Esophagus mucosa (tissue), 1 donor: ENCODE measurements at places on chromosomes 2 and 18. TPM values are rescaled to one million over a fixed set of nuclear protein-coding genes. Genes with fewer than 3 reads are reported as not detected.
A peak's percentile ranks its signal among the peaks of the same experiment; 100 is the strongest.

GRCh38 chr2:120180066-120180465, 43.1 kb downstream of the TMEM185B start:
- no peak for ATAC-seq

GRCh38 chr2:206805887-206806607, 40.6 kb downstream of the FASTKD2 start:
- no peak for ATAC-seq

- no peak for ATAC-seq
Measured at GRCh38 chr2:10530607-10531239, 82.6 kb upstream of the ODC1 start.

RAX gene
- not detected for total RNA-seq

GBX2 gene
- not detected for total RNA-seq

DNA sequence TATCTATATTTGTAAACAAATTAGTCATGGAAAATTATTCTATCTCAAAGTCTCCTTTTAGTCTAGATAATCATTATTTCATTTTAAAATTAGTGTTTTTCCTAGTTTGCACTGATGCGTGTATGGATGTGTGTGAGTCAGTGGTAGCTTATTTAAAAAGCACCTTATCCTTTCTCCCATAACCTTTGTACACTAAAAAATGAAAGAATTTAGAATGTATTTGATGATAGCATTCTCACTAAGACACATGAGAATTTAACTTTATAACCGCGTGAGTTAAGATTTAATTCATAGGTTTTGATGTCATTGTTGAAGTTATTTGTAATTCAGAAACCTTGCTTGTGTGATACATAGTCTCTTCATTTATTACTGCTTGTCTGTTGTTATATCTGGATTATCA, 81.7 kb downstream of the ACSL3 start:
- no peak for ATAC-seq

DNA sequence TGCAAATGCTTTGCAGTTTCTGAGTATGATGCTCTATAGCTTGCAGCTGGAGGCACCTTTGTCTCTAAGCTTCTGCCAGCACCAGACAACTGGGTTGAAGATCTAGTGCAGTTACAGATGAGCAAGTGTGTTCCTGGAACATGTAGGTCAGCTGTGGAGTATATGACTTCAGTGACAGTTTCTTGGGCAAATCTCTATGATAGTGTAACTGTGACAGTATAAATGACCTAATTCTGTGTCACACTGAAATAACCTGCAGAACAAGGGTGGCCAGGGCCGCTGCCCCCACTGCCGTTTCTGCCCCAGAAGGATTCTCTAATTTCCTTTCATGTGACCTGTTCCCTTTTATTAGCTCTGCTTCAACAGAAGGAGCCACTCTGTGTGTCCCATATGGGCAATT, 145.3 kb upstream of the DAPL1 start:
- ATAC-seq: peak; percentile 78

DNA sequence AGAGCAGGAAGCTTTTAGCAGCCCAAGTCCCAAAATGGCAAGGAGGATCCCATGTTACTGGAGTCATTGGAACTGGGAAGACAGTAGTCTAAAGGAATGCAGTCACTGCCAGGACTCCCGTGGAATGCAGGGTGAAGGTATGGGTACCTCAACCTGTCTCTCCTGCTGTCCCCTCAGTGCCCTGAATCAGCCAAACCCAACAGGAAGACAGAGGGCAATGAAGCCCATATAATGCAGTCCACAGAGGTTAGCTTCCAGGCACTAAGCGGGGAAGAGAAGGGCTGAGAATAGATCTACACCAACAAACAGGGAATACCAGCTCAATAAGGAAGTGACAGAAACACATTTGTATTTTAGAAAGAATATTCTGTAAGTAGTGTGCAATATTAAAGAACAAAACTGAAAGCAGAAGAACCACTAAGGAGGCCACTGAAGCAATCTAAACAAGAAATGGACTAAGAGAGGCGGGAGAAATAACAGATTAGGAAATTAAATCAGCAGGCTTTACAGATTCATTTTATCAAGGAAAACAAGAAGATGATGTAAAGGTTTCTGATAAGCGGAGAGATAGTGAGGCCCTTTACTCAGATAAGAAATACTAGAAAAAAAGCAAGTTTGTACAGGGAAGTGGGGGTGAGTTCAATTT, 8.3 kb downstream of the NEMP2 start:
- ATAC-seq: no peak

CERKL gene
- not detected for total RNA-seq

GTF3C2 gene
- 50.8 TPM for total RNA-seq

GRCh38 chr2:48264627-48265026, 265.3 kb upstream of the STON1 start:
- ATAC-seq: no peak

DNA sequence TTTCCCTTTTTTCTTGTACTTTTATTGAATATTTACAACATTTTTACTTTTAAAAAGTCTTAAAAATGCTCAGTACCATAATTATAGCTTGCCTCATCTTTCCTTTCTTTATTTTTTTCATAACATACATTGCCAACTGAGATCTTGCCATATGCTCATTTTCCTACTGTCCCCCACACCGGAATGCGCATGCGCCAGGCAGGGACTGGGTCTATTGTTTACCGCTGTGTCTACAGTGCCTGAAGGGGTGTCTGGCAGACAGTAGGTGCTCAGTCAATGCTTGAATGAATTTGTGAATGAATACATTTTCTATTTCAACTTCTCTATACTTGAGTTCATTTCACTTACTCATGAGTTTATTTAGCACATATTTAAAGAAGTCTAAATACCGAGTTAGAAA, 158.0 kb downstream of the CYP26B1 start:
- ATAC-seq: no peak

ECEL1 gene
- not detected for total RNA-seq

- peak; percentile 63 for ATAC-seq
Measured at GRCh38 chr2:217360781-217361482, 501.1 kb upstream of the TNP1 start.

DNA sequence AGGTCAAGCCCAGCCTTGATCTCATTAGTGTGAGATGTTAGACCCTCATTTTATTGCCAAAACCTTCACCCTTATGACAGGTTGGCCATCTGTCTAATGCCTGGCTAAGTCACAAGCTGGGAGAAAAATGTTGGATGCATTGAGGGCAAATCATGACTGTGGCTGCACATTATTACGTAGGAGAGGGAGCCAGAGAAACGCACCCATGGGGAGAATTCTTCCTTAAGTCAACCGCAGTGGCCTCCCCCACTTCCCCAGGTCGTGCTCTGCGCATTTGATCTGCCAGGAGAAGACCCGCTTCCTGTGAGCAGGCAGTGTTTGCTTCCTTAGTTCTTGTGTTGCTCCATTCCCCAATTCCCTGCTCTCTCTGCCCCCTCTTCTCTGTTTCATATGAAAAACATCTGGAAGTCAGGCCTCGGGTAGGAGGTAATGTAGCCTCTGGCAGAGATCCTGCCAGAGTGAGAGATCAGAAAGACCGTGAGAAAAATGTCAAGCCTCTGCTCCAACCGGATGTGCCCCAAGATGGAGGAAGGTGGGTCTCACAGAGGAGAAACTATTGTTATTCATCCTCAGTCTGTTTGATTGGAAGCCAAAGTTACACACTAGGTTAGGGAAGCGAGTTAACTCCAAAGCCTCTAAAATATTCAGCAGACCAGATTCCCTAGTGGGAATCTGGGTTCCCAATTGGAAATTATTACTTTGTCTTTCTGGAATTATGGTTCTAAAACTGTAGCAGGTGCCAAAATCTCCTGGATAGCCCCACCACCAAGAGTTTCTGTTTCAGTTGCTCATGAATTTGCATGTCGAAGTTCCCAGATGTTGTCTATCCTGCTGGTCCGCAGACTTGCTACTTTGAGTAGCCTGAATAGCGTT, 144.3 kb upstream of the PELI1 start:
- no peak for ATAC-seq

PTPRN gene
- total RNA-seq: not detected

GRCh38 chr2:238383743-238384380, 42.9 kb upstream of the ASB1 start:
- no peak for ATAC-seq

GRCh38 chr2:45643095-45643494, 8.4 kb upstream of the PRKCE start:
- ATAC-seq: no peak

DNA sequence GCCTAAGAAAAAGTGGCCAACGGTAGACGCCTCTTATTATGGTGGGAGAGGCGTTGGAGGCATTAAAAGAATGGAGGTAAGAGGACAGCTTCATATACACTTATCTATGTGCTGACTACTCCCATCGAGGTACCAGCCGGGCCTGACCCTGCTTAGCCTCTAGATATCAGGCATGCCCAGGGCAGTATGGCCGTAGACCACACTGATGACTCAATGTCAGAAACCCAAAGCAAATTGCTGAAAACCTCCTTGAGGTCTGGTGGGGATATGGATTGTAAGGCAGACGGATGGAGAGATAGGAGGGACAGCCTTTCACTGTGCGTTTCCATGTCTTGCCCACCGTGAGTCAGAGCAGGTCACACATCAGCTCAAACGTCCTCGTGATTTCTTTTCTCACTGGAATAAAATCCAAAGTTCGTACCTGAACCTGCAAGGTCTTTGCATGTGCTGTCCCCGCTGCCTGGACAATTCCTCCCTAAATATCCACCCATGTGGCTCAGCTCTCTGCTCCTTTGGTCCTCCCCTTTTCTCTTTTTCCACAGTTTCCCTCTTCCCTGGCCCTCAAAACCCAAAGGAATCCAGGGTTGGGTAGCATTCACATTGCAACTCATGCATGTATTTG, 168.9 kb downstream of the ANTXR1 start:
- no peak for ATAC-seq

GRCh38 chr18:49230326-49230725, 230.1 kb downstream of the DYM start:
- ATAC-seq: no peak

MOGAT1 gene
- not detected for total RNA-seq

DCDC2C gene
- not detected for total RNA-seq

GRCh38 chr2:138312061-138312460, 189.5 kb upstream of the SPOPL start:
- ATAC-seq: no peak

DNA sequence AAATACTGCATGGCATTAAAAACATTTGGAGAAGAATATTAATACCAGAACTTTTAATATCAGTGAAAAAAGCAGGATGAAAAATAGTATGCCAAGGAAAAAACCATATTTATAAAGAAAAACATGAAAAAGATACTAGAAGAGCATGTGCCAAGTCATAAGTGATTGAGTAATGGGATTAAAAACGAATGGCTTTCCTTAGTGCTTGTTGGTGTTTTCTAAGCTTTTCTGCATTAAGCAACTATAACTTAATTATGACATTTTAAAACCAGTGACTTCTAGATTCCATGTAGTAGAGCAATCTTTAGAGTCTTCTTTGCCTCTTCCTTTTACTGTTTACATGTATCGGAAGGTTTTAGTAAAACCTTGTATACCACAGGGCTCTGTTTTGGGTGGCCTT, 6.6 kb downstream of the MAPRE3 start:
- ATAC-seq: no peak

AQP12A gene
- not detected for total RNA-seq

ATP6V1B1 gene
- total RNA-seq: 2.4 TPM

BUB1 gene
- 15.9 TPM for total RNA-seq

DNA sequence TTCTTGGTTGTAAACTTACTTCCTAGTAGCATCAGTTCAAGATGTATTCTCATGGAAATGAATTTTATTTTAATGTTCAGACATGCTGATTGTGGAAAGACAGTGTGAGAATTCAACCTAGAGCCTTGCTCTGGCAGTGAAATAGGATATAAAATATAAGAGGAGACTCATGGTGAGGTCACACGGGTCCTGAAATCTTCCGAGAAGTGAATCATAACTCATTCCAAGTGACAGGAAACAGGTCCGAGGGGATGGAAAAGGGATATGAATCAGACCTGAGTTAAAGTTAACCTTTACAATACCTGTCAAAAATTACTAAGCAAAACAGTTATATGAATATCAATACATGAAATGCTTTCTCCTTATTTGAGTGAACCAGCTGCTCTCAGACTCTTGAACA, 185.2 kb upstream of the LRRTM1 start:
- no peak for ATAC-seq

DNA sequence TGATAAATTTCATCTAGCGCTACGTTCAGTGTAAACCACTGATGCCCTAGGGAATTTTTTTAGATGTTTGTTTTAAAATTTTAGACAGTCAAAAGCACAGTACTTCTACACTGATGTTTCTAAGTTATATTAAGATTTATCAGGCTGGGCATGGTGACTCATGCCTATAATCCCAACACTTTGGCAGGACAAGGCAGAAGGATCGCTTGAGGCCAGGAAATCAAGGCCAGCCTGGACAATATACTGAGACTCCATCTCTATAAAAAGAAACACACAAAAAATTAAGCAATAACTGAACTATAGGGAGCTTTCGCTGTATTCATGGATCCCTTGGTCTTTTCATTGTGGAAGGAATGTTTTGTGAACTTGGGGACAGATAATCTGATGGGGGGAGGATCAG, 50.6 kb upstream of the MAPRE2 start:
- ATAC-seq: no peak

TMEM247 gene
- total RNA-seq: not detected

- ATAC-seq: no peak
Measured at GRCh38 chr2:237942513-237942899, 24.3 kb upstream of the UBE2F start.

DNA sequence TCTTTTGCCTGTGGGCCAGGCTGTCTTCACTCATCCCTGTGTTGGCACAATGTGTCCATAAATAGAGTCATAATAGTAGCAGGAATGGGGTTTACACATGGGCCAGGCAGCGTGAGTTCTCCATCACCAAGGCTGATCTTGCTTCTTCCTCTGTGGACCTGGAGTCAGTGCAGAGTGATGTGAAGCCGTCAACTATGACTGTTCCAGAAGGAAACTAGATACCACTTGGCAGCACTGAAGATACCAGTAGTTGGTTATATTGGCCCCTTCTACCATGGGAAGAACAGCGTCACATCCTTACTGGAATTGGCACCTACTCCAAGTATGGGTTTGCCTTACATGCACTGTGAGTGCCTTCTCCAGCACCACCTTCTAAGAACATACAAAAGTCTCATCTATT, 30.2 kb downstream of the COPS8 start:
- no peak for ATAC-seq

DNA sequence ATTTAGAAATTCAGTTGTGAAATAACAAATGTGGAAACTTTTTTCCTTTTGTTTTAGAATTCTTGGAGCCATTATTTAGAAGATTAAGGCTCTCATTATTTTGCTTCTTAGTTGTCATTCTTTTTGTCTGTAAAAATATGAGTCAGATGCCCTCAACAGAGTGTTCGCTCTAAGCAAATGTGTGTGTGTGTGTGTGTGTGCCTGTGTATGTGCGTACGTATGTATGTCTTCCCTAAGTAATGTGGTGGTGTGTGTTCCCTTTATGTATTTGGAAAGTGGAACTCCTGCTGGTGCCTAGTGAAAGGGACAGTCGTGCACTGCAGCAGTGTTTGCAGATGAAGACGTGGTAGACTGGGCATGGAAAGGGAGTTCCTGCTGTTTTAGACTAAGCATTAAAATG, 27.5 kb downstream of the ZNF407 start:
- no peak for ATAC-seq

C2orf78 gene
- total RNA-seq: not detected

- no peak for ATAC-seq
Measured at GRCh38 chr2:191686066-191686465, 8.1 kb downstream of the NABP1 start.

- no peak for ATAC-seq
Measured at GRCh38 chr2:46002507-46002883, 294.7 kb upstream of the EPAS1 start.

ZNF521 gene
- 3.3 TPM for total RNA-seq

GRCh38 chr18:57635003-57635822, 13.6 kb upstream of the NARS1 start:
- no peak for ATAC-seq

- ATAC-seq: no peak
Measured at GRCh38 chr18:75896865-75897264, 469.4 kb upstream of the SMIM21 start.
